ENCODE measurements at places on chromosomes 6 and 20. TPM values are rescaled to one million over a fixed set of nuclear protein-coding genes. Genes with fewer than 3 reads are reported as not detected.

Gene MANEA
- total RNA-seq: 26.3 TPM

Gene COL9A1
- not detected for total RNA-seq

Gene WFDC12
- not detected for total RNA-seq

Gene FOXQ1
- total RNA-seq: 0.12 TPM

Gene IMPG1
- total RNA-seq: not detected

Gene SLC17A3
- 14.5 TPM for total RNA-seq

Gene ERVFRD-1
- 0.12 TPM for total RNA-seq

Gene DEFB121
- total RNA-seq: not detected

Gene NMBR
- total RNA-seq: not detected

Gene MOXD1
- total RNA-seq: 1.4 TPM

DNA sequence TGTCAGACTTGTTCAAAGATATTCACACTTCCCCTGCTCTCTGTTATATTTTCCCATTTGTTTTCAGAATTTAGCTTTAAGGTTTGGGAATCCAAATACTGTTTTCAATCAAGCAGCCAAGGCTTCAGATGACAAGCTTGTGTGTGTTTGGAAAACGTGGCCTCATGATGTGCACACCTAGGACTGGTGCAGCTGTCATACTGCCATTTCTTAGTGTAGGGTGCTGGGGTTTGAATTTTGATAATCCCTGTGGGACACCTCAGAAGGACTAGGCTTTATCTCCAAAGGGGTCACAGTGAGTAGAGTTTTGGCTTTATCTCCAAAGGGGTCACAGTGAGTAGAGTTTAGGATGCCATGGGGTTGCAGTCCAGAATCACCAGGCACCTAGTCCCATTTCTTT is 65.3 kb upstream of the JAG1 start:
- no peaks in the 10 kb centered on the region for H3K27me3 ChIP-seq
- peak overlapping the region; percentile 9 for H3K4me3 ChIP-seq
- no peaks in the 10 kb centered on the region for H3K36me3 ChIP-seq
- H3K27ac ChIP-seq: no peak overlapping the region

DNA sequence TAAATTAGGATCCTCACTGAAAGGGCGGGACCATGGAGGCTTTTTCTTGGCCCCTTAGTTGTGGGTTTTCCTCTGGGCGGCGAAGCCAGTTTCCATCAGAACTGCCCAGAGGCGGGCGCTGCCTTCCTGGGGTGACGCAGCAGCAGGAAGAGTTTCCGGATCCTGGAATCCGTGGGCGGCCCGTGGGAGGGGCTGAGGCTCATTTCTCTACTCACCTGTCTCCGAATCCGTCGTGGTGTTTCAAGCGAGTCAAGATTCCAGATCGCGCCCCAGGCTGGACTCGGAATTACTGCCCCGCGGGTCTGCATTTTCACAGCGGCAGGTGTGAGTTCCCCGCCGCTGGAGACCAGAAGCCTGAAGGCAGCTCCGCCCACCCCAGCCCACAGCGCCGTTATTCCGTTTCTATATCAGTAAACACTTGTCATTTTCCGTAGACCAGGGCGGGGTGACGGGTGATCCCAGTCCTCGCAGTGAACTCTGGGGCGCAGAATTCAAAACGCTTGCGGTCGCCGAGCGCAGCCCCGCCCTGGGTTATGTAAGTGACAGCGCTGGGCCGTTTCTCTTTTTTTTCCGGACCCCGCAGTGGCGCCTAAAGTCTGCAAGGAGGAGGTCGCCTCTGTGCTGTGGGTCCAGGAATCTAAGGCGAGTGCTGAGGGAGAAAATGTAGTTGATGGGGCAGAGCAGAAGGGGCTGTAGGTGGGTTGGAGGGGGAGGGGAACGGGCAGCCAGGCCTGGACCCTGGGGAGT is 27.2 kb upstream of the POU5F1 start:
- peaks cover 6% of the 10 kb centered on the region for H3K4me1 ChIP-seq
- H3K36me3 ChIP-seq: no peaks in the 10 kb centered on the region
- H3K27me3 ChIP-seq: no peaks in the 10 kb centered on the region

DNA sequence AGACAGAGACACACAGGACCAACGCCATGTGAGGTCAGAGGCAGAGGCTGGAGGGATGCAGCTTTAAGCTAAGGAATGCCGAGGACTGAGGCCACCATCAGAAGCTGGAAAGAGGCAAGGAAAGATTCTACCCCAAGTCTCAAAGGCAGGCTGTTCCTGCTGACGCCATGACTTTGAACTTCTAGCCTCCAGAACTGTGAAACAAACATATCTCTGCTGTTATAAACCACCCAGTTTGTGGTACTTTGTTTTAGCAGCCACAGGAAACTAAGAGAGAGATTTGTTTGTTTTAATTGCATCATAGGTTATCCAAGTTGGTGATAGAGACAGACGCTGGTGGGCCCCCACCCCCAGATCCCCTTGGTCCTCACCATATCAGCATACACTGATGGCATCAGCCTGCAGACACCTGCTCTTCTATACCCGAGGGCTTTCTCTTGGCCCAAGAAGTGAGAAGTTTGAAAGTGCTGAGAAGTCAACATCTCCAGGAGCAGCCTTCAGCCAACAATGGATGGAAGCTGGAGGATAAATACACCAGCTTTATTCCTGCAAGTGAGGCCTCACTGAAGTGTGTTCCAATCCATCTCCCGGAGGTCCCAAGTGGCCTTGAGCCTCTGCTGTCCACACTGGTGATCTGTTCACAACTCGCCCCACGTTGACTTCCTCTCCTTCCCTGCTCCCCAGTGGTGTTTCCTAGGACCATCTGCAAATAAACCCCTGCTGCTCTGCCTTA is 154.7 kb downstream of the BTBD3 start:
- no peaks in the 10 kb centered on the region for H3K36me3 ChIP-seq
- no peaks in the 10 kb centered on the region for H3K4me1 ChIP-seq
- no peak overlapping the region for H3K27ac ChIP-seq
- DNase-seq: no peak
- no peak overlapping the region for H3K4me3 ChIP-seq

DNA sequence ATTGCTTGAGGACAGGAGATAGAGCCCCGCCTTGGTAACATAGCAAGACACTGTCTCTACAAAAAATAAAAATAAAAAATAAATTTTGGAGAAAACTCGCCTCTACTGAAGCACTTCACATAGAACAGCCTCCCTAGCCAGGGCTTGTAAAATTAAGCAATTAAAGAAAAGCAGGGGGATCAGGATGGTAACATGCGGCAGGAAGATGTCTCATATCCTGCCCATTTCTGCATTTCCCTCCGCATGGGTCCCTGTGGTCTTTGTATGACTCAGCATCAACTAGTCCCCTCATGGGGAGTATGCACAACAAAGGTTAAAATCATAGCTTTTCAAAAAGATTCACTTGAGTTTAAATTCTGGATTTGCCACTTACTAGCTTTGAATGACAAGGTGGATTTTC is 379.0 kb downstream of the EPHA7 start:
- H3K4me1 ChIP-seq: no peaks in the 10 kb centered on the region
- no peak for DNase-seq
- no peak overlapping the region for H3K27ac ChIP-seq

DNA sequence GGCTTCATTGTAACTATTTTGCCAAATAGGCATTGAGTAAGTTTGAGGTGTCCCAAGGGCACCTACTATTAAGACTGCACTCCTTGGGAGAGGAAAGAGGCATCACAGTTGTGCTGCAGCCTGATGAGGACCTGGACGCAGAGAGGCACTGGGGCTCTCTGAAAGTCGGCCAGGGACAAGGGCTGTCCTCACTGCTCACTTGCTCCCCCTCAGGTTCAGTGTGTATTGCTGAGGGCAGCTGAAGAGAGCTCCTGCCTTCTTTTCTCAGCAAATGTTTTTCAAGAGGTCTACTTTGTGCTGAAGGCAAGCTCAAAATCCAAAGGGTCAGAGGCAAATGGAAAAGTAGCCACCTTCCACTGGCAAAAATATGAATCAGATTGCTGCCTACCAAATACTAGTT is 331.8 kb downstream of the RIMS1 start:
- H3K4me3 ChIP-seq: no peak overlapping the region
- no peaks in the 10 kb centered on the region for H3K27me3 ChIP-seq
- H3K27ac ChIP-seq: no peak overlapping the region
- DNase-seq: no peak
- no peaks in the 10 kb centered on the region for H3K36me3 ChIP-seq
- H3K4me1 ChIP-seq: peaks cover 13% of the 10 kb centered on the region

- H3K27me3 ChIP-seq: no peaks in the 10 kb centered on the region
- H3K4me1 ChIP-seq: peaks cover 9% of the 10 kb centered on the region
- peaks cover 3% of the 10 kb centered on the region for H3K36me3 ChIP-seq
- DNase-seq: no peak
Measured at GRCh38 chr6:37862430-37862829, 42.9 kb downstream of the ZFAND3 start.

DNA sequence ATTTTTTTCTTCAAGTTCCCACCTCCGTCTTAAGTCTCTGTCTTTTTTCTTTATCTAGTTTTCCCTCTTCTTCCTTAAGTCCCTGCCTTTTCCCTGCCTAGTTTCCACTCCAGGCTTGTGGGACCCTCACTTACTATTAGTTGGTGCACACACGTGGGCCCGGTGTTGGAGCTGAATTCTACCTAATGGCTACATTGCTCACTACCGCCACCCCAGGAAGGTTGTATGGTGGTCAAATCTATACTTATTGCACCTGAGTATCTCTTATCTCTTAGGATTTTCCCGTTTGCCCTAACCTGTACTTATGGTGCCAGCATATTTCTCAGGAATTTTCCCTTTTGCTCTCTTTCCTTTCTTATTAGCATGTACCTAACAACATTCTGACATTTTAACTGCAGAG is 692.8 kb downstream of the EPM2A start:
- no peak overlapping the region for H3K27ac ChIP-seq
- H3K4me1 ChIP-seq: no peaks in the 10 kb centered on the region
- no peaks in the 10 kb centered on the region for H3K27me3 ChIP-seq
- no peaks in the 10 kb centered on the region for H3K36me3 ChIP-seq

GRCh38 chr6:157224178-157224950 is 99.0 kb downstream of the TMEM242 start:
- no peak overlapping the region for H3K4me3 ChIP-seq
- DNase-seq: no peak
- no peaks in the 10 kb centered on the region for H3K4me1 ChIP-seq
- no peaks in the 10 kb centered on the region for H3K27me3 ChIP-seq
- no peak overlapping the region for H3K27ac ChIP-seq

- H3K27me3 ChIP-seq: no peaks in the 10 kb centered on the region
- H3K27ac ChIP-seq: no peak overlapping the region
- DNase-seq: no peak
- H3K4me1 ChIP-seq: no peaks in the 10 kb centered on the region
Measured at GRCh38 chr20:9078826-9079731, 10.2 kb downstream of the PLCB4 start.

DNA sequence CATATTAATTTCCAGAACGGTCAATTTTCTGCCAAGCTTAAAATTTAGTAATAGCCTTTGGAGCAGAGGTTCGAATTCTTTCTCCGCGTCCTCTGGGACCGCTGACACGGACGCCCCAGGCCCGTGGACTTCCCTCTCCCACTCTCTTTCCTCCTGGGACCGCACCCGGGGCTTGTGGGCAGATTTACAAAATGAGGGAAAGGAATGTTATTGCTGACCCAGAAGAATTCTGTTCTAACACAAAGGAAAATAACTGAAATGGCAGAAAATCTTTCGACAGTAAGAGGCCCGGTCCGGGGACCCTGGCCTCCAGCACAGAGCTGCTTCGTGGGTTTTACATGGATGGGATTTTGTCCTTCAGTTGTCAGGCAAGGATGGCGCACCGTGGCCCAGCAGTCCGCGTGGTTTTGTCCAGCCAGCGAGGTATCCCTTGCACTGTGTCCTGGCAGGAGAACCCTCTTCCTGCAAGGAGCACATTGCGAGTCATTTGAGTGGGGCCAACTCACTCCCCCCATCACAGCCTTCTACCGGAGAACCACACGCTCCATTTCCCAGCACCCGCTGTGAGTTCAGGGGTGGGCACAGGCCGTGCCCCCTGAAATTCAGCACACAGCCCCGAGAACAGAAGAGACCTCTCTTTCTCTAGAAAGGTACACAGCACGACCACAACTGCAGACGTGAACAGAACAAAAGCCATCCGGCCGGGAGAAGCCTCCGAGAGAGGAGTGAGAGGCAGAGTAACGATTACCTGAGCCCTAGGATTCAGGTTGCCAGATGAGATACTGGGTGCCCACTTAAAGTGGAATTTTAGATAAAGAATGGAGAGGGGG is 106.0 kb upstream of the AFDN start:
- H3K27ac ChIP-seq: no peak overlapping the region
- peak; percentile 35 for DNase-seq
- no peaks in the 10 kb centered on the region for H3K36me3 ChIP-seq
- no peaks in the 10 kb centered on the region for H3K27me3 ChIP-seq
- H3K4me3 ChIP-seq: no peak overlapping the region

GRCh38 chr6:144434308-144434990 is 149.3 kb downstream of the UTRN start:
- H3K36me3 ChIP-seq: no peaks in the 10 kb centered on the region
- no peak overlapping the region for H3K27ac ChIP-seq
- no peaks in the 10 kb centered on the region for H3K27me3 ChIP-seq
- no peak for DNase-seq

GRCh38 chr20:44309763-44310663 is 989 bp downstream of the FITM2 start:
- peak overlapping the region; percentile 98 for H3K4me3 ChIP-seq
- H3K27me3 ChIP-seq: no peaks in the 10 kb centered on the region
- H3K4me1 ChIP-seq: no peaks in the 10 kb centered on the region
- H3K27ac ChIP-seq: peak overlapping the region; percentile 62
- H3K36me3 ChIP-seq: no peaks in the 10 kb centered on the region

DNA sequence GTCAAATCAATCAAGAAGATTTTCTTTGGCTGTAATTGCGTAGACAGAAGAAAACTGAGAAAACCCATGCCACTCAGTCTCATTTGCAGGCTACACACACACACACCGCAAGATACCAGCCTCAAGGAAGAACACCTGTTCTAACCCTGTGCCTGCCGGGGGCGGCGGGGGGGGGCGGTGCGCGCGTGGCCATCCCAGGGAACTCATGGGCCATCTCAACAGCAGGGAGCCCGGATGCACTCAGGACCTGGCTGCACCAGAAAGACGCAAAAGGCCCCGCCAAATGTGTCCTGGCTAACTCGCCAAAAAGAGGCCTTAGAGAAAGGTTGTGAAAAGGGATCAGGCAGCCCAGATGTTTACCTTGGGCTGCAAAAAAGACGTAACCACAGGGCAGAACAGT is 2.1 kb downstream of the B3GAT2 start:
- H3K36me3 ChIP-seq: no peaks in the 10 kb centered on the region
- H3K27ac ChIP-seq: no peak overlapping the region
- no peaks in the 10 kb centered on the region for H3K27me3 ChIP-seq
- H3K4me3 ChIP-seq: no peak overlapping the region

- H3K4me3 ChIP-seq: no peak overlapping the region
- H3K36me3 ChIP-seq: no peaks in the 10 kb centered on the region
- no peak overlapping the region for H3K27ac ChIP-seq
- no peaks in the 10 kb centered on the region for H3K27me3 ChIP-seq
- H3K4me1 ChIP-seq: no peaks in the 10 kb centered on the region
Measured at GRCh38 chr6:157223021-157223430, 100.3 kb downstream of the TMEM242 start.

- H3K4me1 ChIP-seq: no peaks in the 10 kb centered on the region
- H3K27ac ChIP-seq: no peak overlapping the region
- no peak for DNase-seq
Measured at GRCh38 chr20:39395478-39396291, 433.5 kb downstream of the DHX35 start.

- H3K27ac ChIP-seq: no peak overlapping the region
- no peaks in the 10 kb centered on the region for H3K36me3 ChIP-seq
- no peaks in the 10 kb centered on the region for H3K27me3 ChIP-seq
- no peak overlapping the region for H3K4me3 ChIP-seq
Measured at GRCh38 chr6:28446818-28447511, 3.7 kb upstream of the ZSCAN23 start.

- H3K4me3 ChIP-seq: no peak overlapping the region
- H3K27ac ChIP-seq: no peak overlapping the region
- no peaks in the 10 kb centered on the region for H3K4me1 ChIP-seq
- H3K36me3 ChIP-seq: no peaks in the 10 kb centered on the region
- no peak for DNase-seq
- no peaks in the 10 kb centered on the region for H3K27me3 ChIP-seq
Measured at GRCh38 chr6:45052325-45052724, 275.8 kb upstream of the RUNX2 start.
